ENCODE measurements at places on chromosomes 12 and 14. TPM values are rescaled to one million over a fixed set of nuclear protein-coding genes. Genes with fewer than 3 reads are reported as not detected.

DNA sequence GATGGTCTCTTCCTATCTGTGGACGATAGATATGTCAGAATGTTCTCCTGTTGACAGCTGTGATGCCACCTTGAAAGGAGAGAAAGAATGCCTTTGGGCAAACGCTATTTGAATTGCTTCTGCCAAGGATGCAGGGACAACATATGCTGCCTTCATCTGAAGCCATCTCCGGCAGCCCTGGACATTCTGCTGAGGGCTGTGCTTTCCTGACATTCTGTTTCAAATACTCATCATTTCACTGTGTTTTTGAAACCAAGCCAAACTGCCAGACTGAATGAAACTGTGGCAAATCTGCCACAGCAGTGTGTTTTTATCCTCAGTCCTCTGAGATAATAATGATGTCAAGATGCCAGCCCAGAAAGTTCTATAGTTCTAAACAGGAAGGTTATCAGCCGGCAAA is 85.8 kb upstream of the BCAT1 start:
- no peak for DNase-seq

DNA sequence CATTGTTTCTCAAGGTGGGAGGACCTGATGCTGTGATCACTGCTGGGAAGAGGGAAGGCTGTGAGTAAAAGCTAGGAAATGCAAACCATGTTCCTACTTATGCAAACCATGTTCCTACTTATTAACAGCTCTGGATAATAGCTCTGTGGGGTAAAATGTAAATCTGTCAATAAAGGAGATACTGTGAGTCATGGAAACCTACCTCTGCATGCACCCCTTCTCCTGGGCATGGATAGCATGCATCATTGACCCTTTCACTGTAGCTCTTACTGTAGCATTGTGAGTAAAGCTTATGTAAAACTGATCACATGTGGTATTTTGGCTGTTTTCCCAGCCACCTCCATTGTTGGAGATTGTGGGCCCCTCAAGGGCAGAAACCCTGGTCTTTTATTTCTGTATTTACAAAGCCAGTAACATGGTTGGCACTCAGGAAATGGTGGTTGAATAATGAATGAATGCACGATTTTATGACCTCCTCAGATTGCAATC is 253.7 kb downstream of the GRIN2B start:
- no peak for DNase-seq

SERPINA9 gene
- not detected for total RNA-seq

CD63 gene
- total RNA-seq: 1,545 TPM

DPF3 gene
- total RNA-seq: 0.64 TPM

- DNase-seq: no peak
Measured at GRCh38 chr12:14845350-14845750, 2.0 kb upstream of the ART4 start.

CAPZA3 gene
- not detected for total RNA-seq

PZP gene
- total RNA-seq: 0.61 TPM

OTOGL gene
- total RNA-seq: not detected

- DNase-seq: no peak
Measured at GRCh38 chr14:102500713-102501112, 8.9 kb downstream of the ANKRD9 start.

DNA sequence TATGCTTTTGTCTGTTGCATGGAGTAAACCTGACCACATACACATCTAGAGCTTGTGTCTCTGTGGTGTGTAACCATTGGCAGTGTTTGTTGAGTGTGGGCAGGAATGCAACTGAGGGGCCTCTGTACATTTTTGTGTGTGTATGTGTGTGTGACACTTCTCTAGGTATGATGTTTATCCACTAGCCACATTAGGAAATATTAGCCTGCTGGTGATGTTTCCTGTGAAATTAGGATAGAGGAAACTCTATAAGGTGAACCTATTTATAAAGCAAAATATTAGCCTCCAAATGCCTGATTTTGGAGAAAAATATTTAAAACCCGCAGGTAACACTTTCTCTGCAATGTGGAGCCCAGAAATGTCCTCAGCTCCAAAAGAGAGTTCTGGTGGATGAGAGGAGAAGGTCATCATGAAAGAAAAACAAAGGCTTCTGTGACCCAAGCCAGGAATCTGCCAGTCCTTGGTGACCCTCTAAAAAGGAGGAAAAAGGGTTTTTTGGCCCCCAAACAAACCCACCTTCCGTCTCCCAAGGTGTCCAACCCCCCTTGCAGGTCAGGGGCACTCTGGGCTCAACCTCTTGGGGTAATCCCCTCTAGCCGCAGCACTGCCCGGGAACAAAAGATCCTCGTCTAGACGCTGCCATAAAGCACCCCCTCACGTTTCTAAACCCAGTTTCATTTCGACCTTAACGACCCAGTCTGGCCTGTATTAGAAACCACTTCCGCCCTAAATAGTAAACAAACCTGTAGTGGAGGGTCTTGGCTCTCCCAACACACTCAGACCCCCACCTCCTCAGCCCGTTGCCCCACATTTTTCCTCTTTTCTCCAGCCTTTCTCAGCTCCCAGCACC is 3.1 kb upstream of the HOTAIR start:
- no peak for DNase-seq

DNA sequence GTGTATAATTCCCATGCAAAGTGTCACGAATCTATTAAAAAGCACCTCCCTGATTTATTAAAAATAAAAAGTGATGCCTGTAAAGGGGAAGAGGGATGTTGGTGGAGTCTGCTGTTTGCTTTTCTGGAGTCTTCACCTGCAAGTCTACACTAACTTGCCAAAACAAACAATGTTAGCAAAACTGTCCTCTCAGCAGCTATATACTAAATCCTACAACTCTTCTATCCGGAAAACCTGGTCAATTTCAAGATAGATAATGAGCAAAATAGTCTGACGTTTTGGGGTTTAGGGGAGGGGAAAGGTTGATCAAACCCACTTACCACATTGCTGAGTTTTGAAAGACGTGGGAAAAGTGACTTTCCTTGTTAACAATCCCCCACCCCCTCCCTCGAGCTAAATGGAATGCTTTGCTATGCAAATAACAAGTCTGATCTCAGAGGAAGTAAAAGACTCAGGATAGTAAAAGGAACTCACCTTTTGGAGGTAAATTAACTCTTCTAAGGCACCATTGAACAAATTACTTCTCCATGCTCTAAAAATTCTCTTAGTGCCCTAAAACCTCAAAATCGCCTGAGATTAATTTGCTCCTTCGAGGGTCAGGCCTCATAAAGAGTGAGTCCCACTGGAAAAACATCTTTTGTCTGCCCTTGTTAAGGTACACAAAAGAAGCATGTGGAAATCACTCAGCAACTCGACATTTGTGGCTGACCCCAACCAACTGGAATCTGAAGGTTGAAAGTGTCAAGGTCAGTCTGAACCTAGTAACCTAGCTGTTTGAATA is 13.5 kb downstream of the BMP4 start:
- DNase-seq: no peak

SLC6A13 gene
- not detected for total RNA-seq

GSKIP gene
- 16.4 TPM for total RNA-seq

GRCh38 chr14:50331596-50331995 is 19.5 kb downstream of the DMAC2L start:
- DNase-seq: no peak
